NCI-H774 (cell line): ENCODE measurements at places on chromosomes 5 and 9.
A peak's percentile ranks its signal among the peaks of the same experiment; 100 is the strongest.

- no peak for DNase-seq
These were observed 171.8 kb downstream of the AGTPBP1 start for GRCh38 chr9:85569988-85570387.

- DNase-seq = peak; percentile 99
These were observed 22.1 kb upstream of the LPCAT1 start for GRCh38 chr5:1545805-1546355.

GRCh38 chr5:89694026-89694550 is 715.5 kb downstream of the CETN3 start:
- no peak for DNase-seq

GRCh38 chr5:10123254-10123989 is 126.3 kb downstream of the ATPSCKMT start:
- no peak for DNase-seq

GRCh38 chr5:174532455-174533453 is 191.6 kb upstream of the MSX2 start:
- DNase-seq = no peak

- no peak for DNase-seq
These were observed 254.8 kb upstream of the PDE4D start for GRCh38 chr5:60148366-60148765.

- DNase-seq = no peak
These were observed 97.1 kb upstream of the TAF11L2 start for GRCh38 chr5:17400724-17401469.

- no peak for DNase-seq
These were observed 50.3 kb downstream of the MOCS2 start for GRCh38 chr5:53059281-53059680.

- DNase-seq = no peak
These were observed 21.2 kb upstream of the LOX start for GRCh38 chr5:122099060-122099790.

DNA sequence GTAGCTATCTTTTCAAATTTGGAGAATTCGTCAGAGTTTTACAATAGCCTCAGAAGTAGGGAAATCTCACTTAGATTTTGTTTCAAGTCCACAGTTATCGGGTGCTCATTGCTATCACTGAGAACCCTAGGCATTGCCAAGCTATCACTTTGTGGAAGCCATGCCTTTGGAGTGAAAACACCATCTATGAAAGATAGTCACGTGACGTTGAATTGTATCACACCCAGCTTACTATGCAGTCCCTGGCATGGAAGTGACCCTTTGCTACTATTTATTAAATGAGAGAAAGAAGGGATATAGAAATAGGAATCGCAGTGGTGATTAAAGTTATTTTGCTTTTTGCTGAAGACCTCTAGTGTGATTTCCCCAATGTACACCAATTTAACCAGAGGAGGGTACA is 97.2 kb downstream of the AOPEP start:
- DNase-seq = no peak

- DNase-seq = no peak
These were observed 17.0 kb upstream of the CDK20 start for GRCh38 chr9:87991151-87991870.

DNA sequence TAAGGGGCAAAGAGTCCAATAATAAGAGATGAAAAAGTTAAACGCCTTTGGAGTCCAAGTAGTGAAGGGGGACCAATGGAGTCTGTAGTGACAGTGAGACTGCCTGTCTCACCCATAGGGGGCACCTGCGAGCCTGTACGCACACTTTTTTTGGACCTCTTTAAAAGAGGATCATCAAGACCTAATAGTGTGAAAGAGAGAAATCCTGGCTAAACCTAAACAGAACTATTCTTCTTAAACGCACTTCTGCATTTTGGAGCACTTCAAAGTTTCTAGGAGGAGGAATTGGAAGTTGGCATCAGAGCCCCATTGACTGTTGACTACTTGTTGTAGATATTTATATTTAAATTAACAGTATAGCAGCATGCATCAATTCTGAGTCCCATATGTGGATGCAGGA is 636.1 kb upstream of the KLF4 start:
- no peak for DNase-seq

GRCh38 chr9:135308821-135309762 is 170.5 kb upstream of the PPP1R26 start:
- no peak for DNase-seq

- DNase-seq = no peak
These were observed 146.1 kb downstream of the MAST4 start for GRCh38 chr5:66742083-66742895.

DNA sequence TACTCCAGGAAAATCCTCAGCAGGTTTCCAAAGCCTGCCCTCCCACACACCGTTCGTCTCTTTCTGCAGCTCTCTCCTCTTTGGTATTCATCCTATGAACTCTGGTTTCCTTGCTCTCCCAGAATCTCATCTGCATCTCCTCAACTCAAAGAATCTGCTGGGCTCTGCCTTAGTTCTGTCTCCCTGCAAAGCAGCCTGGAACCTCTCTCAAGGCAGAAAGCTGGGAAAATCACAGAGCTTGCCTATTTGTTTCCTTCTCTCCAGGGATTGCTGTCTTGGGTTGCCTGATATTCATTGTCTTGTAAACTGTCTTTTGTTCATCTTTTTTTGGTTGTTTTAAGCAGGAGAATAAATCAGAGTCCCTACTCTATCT is 5.3 kb upstream of the ERAP2 start:
- DNase-seq = no peak

- no peak for DNase-seq
These were observed 3.6 kb upstream of the AGPAT2 start for GRCh38 chr9:136690806-136691261.

- no peak for DNase-seq
These were observed 7.7 kb downstream of the AOPEP start for GRCh38 chr9:94734054-94734754.

- no peak for DNase-seq
These were observed 28.9 kb upstream of the CKMT2 start for GRCh38 chr5:81204205-81204604.

DNA sequence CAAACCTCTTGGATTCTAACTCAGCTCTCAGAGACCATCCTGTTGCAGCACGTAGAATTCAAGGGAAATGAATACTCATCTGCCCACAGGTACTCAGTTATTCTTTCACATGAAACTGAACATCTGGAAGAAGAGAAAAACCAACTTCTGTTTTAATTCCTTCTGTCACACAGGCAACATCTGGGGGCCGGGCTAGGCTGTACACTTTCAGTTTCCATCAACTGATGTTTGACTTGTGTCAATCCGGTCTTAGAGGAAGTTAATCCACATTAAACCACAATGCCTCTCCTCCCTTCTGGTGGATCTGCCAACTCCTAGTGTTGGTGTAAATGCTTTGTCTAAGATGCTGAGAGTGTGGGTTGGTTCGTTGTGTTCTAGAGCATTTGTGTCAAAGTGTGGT is 17.6 kb downstream of the DMRT3 start:
- DNase-seq = no peak

DNA sequence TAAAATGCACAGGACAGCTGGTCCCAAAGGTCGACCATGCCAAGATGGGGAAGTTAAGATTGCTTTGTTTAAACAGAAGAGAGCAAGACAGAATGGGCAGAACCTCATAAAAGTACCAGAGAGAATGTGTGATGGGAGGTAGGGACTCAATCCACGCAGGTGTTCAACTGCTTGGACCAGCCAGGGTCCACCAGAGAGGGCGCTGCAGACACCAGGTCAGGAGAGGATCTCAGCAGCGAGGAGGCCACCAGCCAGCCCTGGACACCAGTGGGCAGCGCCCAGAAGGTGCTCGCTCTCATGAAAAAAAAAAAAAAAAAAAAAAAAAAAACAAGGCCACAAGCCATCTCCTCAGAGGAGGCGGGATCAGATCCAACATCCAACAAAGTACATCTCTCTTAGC is 81.8 kb downstream of the SHC3 start:
- DNase-seq = no peak

- peak; percentile 63 for DNase-seq
These were observed 467.8 kb downstream of the TMEM232 start for GRCh38 chr5:110258460-110259216.

- DNase-seq = no peak
These were observed 2.8 kb upstream of the PRLR start for GRCh38 chr5:35233121-35233520.

- no peak for DNase-seq
These were observed 136.7 kb downstream of the BOD1 start for GRCh38 chr5:173479711-173480110.

GRCh38 chr5:32261198-32261597 is 51.5 kb downstream of the MTMR12 start:
- no peak for DNase-seq

GRCh38 chr9:37033682-37034304 is at the start of gene PAX5:
Gene PAX5, minus strand, starts transcription at chr9:37034268. Its CDS starts 237 bp downstream, at chr9:37034031.
- DNase-seq = no peak

DNA sequence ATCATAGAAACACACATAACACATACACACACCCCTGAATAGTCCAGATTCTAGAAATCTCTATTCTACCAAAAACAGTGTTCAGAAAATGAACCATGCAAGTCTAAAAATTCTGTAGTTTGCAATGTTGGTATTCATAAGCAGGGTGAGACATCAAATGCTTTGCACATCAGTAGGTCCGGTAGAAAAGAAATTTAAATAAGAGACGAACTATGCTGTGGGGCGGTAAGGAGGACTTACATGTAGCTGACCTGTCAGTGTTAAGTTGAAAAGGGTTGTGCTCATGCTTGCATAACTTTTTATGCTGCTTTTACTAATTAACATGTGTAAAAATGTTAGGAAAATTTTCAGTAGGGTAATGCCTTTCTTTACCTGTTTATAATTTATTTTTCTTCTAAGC is 409.1 kb downstream of the KIAA0825 start:
- no peak for DNase-seq

- no peak for DNase-seq
These were observed 66.4 kb downstream of the ZNF354C start for GRCh38 chr5:179126506-179126991.

DNA sequence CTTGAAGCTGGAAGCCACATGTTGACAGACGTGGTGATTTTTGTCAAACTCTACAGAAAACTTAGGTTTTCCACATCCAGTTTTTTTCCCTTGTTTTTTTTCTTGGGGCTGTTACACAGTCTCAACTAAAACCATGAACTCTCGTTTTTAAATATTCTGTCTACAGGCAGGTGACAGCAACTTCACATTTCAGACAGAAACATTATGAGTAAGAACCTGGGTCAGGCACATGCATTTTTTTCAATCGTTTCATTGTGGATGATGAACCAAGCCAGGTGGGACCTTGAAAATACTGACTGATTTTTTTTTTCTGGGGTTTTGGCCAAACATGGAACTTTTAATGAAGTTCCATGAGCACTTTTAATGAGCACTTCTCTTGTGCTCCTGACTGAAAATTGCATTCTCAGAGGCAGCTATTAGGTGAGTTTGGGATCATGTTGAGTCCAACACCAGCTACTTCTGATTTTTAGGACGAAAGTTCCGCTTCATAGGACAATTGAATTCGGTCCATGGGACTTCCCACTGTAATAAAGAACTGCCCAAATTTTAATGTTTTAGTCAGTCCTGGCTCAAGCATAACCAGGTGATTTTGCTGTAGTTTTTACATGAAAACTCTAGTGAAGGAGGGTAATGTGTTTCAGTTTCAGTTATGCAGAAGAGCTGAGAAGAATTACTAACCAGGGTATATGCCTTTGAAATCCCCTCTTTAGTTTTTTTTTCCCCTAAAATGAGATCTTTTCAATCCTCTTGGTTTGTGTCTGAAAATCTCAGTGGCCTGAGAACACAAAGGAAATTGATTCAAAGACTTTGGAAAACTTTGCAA is 93.2 kb upstream of the ADAMTS16 start:
- DNase-seq = no peak

GRCh38 chr5:76521240-76521758 is 101.9 kb downstream of the F2RL2 start:
- no peak for DNase-seq

GRCh38 chr5:128357226-128357625 is 180.8 kb downstream of the FBN2 start:
- no peak for DNase-seq
